Activated CD4-positive, alpha-beta T cell treated with anti-CD3 and anti-CD28 coated beads for 36 hours (primary cell): ENCODE measurements at places on chromosomes 13 and 19. TPM values are rescaled to one million over a fixed set of nuclear protein-coding genes. Genes with fewer than 3 reads are reported as not detected.

Gene NAA16
- total RNA-seq: 29.8 TPM

Gene ZNF296
- 3.1 TPM for total RNA-seq

Gene ZNF154
- 5.0 TPM for total RNA-seq

Gene SERPINE3
- total RNA-seq: not detected

Gene PLIN3
- total RNA-seq: 26.9 TPM

Gene HSPB6
- 0.53 TPM for total RNA-seq

Gene ZNF575
- total RNA-seq: 3.4 TPM

Gene ATP8A2
- 0.39 TPM for total RNA-seq

Gene TUBA3C
- not detected for total RNA-seq

Gene COX7A1
- total RNA-seq: not detected

Gene LRG1
- 0.35 TPM for total RNA-seq

Gene SIGLECL1
- total RNA-seq: not detected

Gene SLC46A3
- total RNA-seq: 3.2 TPM
